Small intestine (tissue), 16 donors: ENCODE measurements at places on chromosomes 16 and 17. TPM values are rescaled to one million over a fixed set of nuclear protein-coding genes. Genes with fewer than 3 reads are reported as not detected.

DNA sequence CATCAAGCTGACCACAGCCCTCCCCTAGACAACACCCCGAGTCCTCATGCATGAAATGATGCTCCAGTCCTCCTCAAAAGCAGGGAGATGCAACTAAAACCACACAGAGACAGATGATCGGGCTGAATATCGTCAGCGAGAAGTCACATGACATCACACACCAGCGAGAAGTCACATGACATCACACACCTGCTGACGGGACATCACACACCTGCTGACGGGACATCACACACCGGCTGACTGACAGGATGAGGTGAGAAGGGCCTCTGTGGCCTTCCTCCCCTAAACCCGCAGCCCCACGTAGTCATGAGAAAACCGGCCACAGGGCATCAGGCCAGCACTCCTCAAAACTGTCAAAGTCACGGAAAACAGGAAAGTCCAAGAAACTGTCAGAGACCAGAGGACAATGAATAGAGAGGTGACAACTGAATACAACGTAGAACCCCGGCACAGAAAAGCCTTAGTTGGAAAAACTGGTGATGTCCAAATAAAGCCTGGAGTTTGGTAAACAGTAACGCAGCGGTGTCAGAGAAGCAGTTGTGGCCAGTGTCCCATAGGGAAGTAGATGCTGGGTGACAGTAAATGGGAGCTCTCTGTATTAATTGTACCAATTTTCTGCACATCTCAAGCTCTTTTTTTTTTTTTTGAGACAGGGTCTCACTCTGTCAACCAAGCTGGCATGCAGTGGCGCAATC, 14.3 kb downstream of the LITAF start:
- DNase-seq: no peak

DNA sequence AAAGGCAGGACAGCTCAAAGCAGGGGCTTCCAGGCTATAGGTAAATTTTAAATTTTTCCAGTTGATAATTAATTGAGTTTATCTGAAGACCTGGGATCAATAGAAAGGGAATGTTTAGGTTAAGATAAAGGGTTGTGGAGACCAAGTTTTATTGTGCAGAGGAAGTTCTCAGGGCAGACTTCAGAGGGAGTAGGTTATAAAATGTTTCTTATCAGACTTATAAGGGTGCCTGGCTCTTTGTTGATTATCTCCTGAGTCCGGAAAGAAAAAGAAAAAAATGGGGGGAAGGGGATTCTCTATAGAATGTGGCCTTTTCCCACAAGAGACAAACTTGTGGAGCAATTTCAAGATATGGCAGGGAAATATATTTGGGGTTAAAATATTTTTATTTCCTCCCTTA, 15.9 kb downstream of the SLC46A1 start:
- DNase-seq: no peak

DNA sequence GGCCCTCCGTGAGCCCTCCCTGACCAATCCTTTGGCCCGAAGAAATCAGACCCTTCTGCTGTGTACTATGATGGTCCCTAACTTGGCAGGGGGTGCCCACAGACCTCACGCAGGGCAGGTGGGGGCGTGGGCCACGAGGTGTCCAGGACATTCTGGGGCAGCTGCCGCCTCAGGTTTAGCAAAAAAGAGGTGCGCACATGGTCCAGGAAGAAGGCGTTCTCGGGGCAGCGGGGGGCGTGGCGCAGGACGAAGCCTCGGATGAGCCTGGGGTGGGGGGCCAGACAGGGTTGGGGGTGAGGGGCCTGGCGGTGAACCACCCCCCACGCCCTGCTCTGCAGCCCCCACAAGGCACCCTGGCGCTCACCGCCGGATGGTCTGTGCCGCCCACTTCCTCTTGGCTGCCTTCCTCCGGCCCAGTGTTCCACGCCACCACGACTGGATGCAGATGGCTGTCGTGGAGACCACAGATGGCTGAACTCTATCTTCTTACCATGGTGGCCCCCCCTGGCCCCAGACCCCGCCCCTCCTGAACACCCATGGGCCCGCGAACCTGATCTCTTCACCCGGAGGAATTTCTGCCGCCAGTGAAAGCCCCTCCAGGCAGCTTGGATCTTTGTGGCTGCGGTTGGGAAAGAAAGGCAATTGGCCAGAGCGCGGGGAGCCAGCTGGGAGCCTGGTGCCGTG, 14.2 kb upstream of the CRK start:
- no peak for DNase-seq

DNA sequence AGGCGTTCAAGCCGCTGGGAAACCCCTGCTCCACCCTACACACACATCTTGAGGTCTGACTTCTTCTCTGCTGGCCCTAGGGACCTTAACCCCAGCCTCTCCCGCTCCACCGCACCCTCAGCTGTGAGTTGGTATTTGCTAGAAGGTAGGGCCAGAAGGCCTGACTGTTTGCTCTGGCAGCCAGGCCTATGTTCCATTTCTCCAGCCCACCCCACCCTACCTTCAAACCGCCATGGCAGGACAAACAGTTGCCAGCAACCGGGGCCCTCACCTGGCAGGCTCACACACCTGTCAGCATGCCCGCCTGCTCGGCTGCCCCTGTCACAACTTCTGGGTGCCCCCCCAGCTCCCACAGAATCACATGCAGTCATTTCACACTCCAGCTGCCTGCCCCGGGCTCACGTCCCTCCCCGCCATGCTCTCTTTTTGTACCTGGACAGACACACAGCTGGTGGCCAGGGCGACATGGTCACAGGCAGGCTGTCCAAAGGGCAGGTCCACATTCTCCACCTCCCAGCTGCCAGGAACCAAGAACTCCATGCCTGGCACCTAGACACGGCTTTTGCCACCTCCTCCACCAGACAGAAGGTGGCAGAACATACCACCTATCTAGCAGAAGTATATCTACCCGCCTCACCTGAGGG, 2.6 kb upstream of the ATP2A3 start:
- peak; percentile 60 for DNase-seq

GRCh38 chr17:79651266-79651665, 40.4 kb upstream of the RBFOX3 start:
- no peak for DNase-seq

GRCh38 chr17:77128896-77129567, 11.7 kb upstream of the SEC14L1 start:
- DNase-seq: no peak

GRCh38 chr16:21256636-21257035, 21.5 kb downstream of the CRYM start:
- DNase-seq: no peak

- no peak for DNase-seq
These were observed 2.0 kb downstream of the GPS1 start for GRCh38 chr17:82053556-82054263.

DNA sequence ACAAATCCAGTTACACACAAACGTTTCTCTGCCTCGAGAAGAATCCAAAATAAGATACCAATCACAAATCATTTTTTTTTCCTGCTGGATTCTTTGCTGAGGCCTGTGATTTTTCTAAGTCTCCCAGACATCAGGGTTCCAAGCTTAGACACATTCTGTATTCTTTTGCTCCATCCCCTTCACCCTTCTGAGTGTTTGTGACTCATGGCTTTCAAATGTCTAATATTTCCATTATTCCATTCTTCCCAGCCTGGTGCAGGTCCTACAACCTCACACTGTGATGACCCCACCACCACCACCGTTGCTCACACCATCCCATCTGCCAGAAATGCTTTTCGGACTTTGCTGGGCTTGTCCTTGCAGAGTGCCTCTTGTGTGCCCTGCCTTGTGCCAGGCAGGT, 480.1 kb downstream of the SOX9 start:
- no peak for DNase-seq

- DNase-seq: no peak
These were observed 421.8 kb downstream of the UTP18 start for GRCh38 chr17:51682115-51682514.

The SLC5A2 gene
- 1.8 TPM for polyA plus RNA-seq

The KRTAP4-6 gene
- not detected for polyA plus RNA-seq

The HSPB9 gene
- polyA plus RNA-seq: not detected
